ENCODE measurements at places on chromosomes 1 and 21. TPM values are rescaled to one million over a fixed set of nuclear protein-coding genes. Genes with fewer than 3 reads are reported as not detected.

DNA sequence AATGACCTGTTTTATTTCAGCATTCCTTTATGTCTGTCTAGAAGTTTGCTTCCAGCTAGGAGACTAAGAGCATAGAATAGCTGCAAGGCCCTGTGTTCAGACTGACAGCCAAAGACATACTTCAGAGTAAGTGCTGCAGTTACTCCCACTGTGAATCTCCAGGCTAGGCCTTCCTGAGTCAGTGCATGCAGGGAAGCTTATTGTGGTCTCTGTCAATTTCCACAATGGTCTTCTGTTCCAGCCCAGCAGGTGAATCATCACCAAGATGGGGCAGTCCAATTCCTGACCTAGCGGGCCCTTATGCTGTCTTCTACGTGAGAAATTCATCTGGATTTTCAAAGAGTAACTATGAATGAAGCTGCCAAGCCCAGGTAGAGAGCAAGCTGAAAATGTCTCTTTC lies 146.3 kb upstream of the C8B start:
- no peak overlapping the region for H3K4me3 ChIP-seq
- H3K4me1 ChIP-seq = no peaks in the 10 kb centered on the region
- no peaks in the 10 kb centered on the region for H3K36me3 ChIP-seq
- no peaks in the 10 kb centered on the region for H3K27me3 ChIP-seq
- DNase-seq = no peak

NIBAN1 gene
- polyA plus RNA-seq = 5.1 TPM

DNA sequence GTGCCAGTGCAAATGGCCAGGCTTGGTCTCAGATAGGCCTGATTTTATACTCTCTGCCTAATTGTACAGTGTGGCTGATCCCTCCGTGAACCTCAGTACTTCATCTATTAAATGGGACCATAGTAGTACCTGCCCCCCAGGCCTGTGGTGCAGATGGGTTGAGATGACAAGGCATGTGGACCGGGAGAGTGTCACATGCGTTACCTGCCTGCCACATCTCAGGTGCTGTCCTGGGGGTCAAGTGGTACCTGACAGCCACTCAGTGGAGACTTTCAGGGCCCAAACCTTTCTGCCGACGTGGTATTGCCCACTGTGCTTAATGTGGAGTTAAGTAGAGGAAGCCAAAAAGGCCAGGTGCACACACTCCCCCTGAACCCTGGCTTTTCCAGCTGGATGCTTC lies 197.3 kb downstream of the FOXD2 start:
- no peaks in the 10 kb centered on the region for H3K36me3 ChIP-seq
- no peak for DNase-seq
- H3K27me3 ChIP-seq = no peaks in the 10 kb centered on the region
- no peak overlapping the region for H3K4me3 ChIP-seq
- H3K27ac ChIP-seq = no peak overlapping the region

DNAJC6 gene
- 8.6 TPM for polyA plus RNA-seq

DNA sequence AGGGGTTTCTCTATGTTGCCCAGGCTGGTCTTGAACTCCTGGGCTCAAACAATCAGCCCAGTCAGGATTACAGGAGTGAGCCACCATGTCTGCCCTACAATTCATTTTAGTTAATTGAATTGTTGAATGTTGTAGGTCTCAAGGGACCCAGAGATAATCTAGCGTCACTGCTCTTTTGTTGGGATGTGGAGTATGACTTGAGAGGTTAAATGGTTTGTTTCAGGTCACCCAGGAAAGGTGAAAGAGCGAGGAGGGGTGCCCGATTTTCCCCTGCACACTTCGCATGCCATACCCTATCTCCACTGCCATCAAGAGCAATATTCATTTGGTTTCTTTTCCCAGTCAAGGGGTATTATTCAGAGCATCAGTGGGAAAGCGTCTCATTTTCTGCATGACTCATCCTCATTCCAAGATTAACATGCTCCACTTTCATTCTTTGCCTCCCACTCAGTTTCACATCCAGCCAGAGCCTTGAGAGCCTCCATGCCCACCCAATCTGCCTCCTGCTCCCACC lies 13.1 kb upstream of the SLC30A1 start:
- no peaks in the 10 kb centered on the region for H3K36me3 ChIP-seq
- H3K4me3 ChIP-seq = no peak overlapping the region
- DNase-seq = no peak
- no peak overlapping the region for H3K27ac ChIP-seq
- peaks cover 6% of the 10 kb centered on the region for H3K4me1 ChIP-seq
- H3K27me3 ChIP-seq = no peaks in the 10 kb centered on the region

DNA sequence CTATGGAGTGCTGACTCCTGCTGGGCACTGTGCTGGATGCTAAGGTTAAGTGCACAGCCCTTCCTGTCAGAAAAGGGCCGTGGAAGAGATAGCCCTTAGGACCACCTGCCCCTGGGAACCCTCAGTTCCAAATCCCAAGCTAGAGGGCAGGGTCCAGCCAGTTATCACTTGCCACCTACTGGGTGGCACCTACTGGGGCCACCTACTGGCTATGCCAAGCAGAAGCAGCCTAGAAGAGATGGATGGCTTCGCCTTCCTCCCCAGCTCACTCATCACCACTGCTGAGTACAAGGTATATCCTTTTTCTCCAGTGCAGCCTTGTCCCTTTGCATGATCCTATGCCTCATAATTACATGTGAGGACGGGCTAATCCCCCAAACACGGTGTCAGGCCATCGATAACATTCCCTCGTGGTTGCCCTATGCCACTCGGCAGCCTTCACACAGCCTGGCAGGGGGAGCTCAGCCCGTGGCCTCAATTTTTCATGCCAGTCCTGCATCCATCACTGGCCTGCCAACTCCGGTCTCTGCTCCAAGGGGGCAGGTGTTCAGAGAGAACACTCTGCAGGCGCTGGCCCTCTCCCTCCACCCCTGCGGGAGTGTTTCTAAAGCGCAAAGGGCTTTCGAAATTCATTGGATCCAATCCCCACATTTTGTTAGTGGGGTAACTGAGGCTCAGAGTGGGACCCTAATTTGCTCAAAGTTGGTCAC lies 49.0 kb downstream of the SYT2 start:
- no peaks in the 10 kb centered on the region for H3K4me1 ChIP-seq
- no peak for DNase-seq
- no peak overlapping the region for H3K4me3 ChIP-seq
- no peaks in the 10 kb centered on the region for H3K36me3 ChIP-seq
- H3K27me3 ChIP-seq = peaks cover 24% of the 10 kb centered on the region

Data from large intestine (tissue), 12 donors.